ENCODE measurements at places on chromosomes 1 and 21.

DNA sequence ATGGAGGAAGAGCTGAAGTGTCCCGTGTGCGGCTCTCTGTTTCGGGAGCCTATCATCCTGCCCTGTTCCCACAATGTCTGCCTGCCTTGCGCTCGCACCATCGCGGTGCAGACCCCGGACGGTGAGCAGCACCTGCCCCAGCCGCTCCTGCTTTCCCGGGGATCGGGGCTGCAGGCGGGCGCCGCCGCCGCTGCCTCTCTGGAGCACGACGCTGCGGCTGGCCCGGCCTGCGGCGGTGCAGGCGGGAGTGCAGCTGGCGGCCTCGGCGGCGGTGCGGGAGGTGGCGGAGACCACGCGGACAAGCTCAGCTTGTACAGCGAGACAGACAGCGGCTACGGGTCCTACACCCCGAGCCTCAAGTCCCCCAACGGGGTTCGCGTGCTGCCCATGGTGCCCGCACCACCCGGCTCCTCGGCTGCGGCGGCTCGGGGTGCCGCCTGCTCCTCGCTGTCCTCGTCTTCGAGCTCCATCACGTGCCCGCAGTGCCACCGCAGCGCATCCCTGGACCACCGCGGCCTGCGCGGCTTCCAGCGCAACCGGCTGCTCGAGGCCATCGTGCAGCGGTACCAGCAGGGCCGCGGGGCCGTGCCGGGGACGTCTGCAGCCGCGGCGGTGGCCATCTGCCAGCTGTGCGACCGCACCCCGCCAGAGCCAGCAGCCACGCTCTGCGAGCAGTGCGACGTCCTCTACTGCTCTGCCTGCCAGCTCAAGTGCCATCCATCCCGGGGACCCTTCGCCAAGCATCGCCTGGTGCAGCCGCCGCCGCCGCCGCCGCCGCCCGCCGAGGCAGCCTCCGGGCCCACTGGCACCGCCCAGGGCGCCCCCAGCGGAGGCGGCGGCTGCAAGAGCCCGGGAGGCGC, 1.3 kb downstream of the TRIM67 start:
- DNase-seq: no peak

- DNase-seq: no peak
Observed at GRCh38 chr1:116311756-116312680, 61.0 kb upstream of the ATP1A1 start.

DNA sequence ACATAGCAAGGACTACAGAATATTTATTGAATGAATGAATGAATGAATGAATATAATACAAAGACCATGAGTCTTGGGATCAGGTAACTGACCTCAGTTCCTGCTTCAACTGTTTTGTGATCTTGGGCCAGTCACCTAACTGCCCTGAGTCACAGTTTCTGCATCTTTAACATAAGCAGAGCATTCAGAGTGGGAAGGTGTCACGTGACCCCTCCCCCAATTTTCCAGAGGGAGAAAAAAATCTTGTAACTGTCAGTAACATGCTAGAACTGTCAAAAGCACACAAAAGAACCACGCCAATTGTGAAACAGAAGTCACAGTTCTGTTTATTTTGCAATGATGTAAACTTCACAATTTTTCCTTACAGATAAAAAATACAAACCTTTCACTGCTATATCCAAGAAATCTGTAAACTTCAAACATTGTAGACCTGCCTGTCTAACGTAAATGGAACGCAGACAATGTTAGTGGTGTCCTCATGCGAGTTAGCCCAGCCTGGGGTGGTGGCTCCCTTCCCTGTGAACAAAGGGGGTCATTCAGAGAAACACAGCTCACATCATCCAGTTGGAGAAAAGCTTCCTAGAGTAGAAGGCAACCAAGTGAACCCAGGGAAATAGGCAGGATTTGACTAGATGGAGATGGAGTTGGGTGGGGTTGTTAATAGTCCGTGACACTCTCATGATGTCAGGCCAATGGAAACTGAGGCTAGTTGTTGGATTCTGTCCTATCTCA, 211.8 kb upstream of the ZC3H12A start:
- DNase-seq: no peak

- no peak for DNase-seq
Observed at GRCh38 chr1:41342774-41343355, 18.4 kb upstream of the FOXO6 start.

- peak; percentile 87 for DNase-seq
Observed at GRCh38 chr1:33384040-33384812, 46.7 kb downstream of the PHC2 start.

GRCh38 chr1:42949312-42950115, 9.2 kb downstream of the SLC2A1 start:
- peak; percentile 53 for DNase-seq

- DNase-seq: peak; percentile 35
Observed at GRCh38 chr21:45109831-45110492, 35.6 kb downstream of the ADARB1 start.

DNA sequence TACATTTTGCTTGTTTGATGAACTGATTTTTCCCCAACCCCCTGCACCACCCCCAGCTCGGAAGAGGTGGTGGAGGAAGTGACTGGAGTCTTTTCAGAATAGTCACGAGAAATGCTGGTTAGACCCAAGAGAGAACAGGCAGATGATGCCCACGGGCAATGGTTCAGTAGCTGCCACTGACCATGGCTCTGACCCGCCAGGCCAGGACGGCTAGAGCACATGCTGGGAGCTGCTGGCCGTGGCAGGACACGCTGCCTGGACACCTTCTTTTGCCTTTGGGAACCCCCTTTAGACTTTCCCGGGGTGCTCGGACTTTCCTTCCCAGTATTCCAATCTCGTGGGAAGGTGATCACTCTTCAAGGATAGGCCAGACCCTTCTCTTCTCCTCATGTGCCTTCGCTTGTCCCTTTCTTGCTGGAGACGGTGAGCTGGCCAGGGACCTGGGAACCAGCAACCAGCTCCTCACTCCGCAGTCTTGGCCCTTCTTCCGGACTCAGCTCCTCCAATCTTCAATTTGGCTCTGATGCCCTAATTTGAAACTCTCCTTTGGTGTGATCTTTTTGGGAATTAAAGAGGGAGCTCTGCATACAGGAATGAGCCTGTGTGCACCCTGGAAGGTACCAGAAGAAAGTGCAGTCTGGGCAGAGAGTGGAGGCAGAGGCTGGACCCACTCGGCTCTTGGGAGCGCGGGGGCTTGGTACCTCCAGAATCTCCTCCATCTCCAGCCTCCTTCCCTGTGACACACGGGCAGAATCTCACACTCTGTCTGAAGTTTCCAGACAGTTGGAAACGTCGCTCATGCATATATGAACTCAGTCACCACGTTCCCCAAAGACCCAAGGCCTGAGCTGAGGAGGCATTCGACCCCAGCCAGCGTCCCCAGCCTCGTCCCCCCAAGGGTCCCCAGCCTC, 4.0 kb upstream of the PDE9A start:
- no peak for DNase-seq

- DNase-seq: no peak
Observed at GRCh38 chr1:7970246-7970645, 8.7 kb downstream of the PARK7 start.

DNA sequence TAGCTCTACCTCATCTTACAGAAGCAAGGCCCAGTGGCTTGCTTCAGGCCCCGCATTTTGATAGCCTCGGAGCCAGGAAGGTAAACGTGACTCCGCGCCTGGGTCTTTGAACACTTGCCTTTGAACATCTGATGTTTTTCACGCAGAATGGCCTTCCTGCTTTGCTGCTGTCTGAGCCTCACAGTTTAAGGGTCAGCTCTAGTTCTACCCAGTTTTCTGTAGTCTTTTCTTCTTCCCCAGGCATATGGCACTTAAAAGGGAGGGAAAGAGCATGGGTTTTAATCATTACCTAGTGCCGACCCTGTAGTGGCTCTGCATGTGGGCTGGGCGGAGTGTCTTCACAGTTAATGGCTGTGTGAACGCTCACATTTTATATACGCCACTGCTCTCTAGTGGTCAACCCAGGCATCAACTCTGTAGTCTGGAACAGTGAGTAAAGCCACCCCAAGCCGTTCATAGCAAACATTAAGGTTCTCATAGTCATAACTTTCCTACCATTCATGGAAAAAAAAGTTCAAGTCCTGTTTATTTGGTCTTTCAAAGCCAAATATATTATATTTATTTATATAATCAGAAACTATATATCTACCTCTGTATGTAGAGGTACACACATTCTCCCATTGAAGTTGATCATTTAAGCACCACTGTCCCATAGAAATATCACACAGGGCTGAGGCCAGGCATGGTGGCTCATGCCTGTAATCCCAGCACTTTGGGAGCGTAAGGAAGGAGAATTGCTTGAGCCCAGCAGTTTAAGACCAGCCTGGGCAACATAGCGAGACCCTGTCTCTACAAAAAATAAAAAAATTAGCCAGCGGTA, 78.1 kb downstream of the IER5 start:
- peak; percentile 81 for DNase-seq

GRCh38 chr1:2591581-2592261, 5.1 kb downstream of the PRXL2B start:
- no peak for DNase-seq

DNA sequence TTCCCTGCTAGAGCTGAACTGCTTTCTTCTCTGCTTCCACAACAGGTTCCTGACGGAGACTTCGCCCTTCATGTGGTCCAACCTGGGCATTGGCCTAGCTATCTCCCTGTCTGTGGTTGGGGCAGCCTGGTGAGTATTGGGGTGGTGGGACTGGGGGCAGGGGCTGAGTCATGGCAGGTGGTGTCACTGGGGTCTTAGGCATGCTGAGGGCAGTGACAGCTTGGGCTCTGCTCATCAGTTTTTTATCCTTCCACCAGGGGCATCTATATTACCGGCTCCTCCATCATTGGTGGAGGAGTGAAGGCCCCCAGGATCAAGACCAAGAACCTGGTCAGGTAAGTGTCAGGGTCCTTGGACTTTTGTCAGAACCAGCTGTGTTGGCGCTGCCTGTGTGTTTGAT, 1.3 kb downstream of the ATP6V0B start:
- no peak for DNase-seq

DNA sequence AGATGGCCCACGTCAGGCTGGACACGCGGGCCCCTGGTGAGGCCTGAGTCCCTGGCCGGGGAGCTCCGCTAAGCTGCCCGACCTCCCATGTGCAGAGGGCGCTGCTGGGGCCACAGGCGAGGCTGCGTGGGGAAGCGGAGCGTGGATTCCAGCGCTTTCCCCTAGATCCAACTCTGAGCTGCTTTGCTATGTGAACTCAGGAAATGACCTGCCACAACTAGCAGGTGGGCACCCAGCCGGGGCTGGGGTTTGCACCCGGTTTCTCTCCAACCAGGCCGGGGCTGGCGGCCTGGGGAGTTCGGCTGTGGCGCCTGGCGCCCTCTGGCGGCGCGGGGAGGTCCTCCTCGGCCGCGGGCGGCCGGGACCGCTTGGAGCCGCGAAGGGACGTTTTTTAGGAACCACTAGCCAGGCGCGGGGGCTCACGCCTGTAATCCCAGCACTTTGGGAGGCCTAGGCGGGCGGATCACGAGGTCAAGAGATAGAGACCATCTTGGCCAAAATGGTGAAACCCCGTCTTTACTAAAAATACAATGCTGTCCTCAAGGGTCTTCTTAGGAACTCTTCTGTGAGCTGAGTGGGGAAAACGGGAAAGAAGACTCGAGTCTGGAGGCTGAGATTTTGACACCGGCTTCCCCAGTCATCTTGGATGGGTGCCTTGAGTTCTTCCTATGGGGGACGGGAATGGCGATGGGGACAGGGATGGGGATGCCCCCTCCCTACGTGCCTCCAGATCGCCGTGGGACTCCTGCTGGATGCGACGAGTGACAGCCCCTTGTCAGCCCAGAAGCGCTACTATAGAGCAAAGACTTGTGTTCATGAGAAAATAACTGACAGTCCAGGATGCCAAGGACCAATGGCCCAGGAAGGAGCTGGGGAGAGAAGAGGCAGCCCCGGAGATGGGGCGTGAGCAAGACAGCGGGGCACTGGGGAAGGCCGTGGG, 12.6 kb downstream of the PYCR2 start:
- peak; percentile 32 for DNase-seq

GRCh38 chr21:46431884-46432488, 26.7 kb upstream of the DIP2A start:
- no peak for DNase-seq

DNA sequence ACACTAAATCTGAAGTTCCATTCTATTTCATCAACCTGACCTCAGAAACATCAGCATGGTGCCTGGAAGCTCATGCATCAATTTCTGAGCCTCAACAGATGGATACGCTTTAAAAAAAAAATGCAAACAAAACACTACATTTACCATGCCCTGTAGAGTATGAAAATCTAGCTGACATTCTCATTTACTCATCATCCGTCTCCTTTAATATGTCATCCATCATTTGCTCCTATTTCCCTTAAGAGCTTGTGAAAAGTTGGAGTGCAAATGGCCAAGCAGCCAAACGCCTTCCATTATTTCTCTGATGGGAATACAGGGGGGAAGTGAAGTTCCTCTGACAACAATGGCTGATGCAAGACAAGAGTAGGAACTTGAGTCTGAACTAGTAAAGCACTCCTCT, 295.0 kb downstream of the TGFB2 start:
- no peak for DNase-seq

GRCh38 chr1:40980068-40980452, 564 bp downstream of the CTPS1 start:
- DNase-seq: no peak

- no peak for DNase-seq
Observed at GRCh38 chr1:37288900-37289299, 185.5 kb upstream of the ZC3H12A start.

- DNase-seq: peak; percentile 33
Observed at GRCh38 chr1:41005876-41006275, 15.6 kb downstream of the SLFNL1 start.

DNA sequence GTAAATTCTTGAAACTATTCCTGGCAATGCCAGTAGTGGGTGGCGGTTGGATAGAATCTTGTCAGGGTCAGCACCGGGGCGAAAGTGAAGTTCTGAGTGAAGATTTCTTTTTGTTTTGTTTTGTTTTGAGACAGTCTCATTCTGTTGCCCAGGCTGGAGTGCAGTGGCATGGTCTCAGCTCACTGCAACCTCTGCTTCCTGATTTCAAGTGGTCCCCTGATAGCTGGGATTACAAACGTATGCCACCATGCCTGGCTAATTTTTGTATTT, 33.3 kb downstream of the PCNT start:
- no peak for DNase-seq

- DNase-seq: peak; percentile 46
Observed at GRCh38 chr1:228073857-228074545, 8.5 kb upstream of the ARF1 start.

DNA sequence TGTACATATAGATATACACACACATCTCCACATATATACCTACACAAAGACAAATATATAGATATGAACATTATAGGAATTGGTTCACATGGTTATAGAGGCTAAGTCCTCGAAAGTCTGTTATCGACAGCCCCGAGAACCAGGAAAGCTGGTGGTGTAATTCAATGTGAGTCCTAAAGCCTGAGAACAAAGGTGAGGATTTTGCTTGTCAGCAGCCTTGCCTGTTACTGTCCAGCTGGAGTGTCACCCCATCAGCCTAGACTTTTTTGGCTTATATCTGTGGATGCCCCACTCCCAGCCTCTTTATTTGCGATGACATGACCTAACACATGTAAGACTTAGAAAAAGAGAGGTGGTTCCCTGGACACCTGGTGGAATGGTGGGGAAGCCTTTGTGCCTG, 97.0 kb downstream of the GIPC2 start:
- no peak for DNase-seq

DNA sequence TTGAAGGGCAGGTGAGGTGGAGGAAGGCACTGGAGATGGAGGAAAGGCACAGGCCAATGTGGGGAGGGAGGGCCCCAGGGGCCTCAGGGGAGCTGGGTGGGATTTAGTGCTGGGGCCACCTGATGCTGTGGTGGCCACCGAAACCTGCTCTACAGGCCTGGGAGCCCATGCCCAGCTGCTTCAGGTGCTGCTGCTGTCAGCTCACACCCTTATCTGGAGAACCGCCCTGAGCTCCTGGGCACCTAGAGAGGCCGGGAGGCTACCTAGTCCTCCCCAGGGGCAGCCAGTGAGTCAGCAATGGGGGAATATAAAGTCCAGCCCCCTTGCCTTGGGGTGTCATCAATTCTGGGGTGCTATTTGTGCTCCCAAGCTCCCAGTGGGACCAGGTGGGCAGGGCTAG, 12.2 kb downstream of the FAM131C start:
- DNase-seq: no peak
